ENCODE measurements at places on chromosomes 5 and 9. TPM values are rescaled to one million over a fixed set of nuclear protein-coding genes. Genes with fewer than 3 reads are reported as not detected.

The HAPLN1 gene
- total RNA-seq, result not detected

The SPAG8 gene
- total RNA-seq, result 5.4 TPM

DNA sequence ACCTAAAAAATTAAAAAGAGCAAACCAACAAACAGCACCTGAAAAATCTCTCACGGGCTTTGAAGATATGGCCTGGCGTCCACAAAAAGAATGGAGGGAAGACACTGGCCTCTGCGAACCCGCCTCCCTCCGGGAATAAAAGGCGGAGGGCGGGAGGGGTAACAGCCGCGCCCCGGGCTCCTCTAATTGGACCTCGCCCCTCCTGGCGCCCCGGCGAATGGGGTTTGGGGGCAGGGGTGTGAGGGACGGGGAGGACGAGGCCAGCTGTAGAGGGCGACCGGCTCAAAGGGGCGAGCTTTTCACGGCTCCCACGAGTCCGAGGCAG is 753 bp downstream of the FANCC start:
- peak overlapping the region; percentile 98 for H3K4me3 ChIP-seq
- H3K27me3 ChIP-seq, result peaks cover 3% of the 10 kb centered on the region
- H3K27ac ChIP-seq, result peak overlapping the region; percentile 84
- no peak for DNase-seq

The OMD gene
- total RNA-seq, result not detected

The PCDHB2 gene
- not detected for total RNA-seq

The CERT1 gene
- total RNA-seq, result 59.9 TPM

- no peak overlapping the region for H3K4me3 ChIP-seq
- H3K27ac ChIP-seq, result no peak overlapping the region
- no peaks in the 10 kb centered on the region for H3K36me3 ChIP-seq
- DNase-seq, result no peak
- H3K4me1 ChIP-seq, result no peaks in the 10 kb centered on the region
Measured at GRCh38 chr5:92242170-92242569, 859.1 kb upstream of the ARRDC3 start.

- H3K27me3 ChIP-seq, result peaks cover 5% of the 10 kb centered on the region
- DNase-seq, result no peak
- no peak overlapping the region for H3K4me3 ChIP-seq
- no peak overlapping the region for H3K27ac ChIP-seq
- H3K4me1 ChIP-seq, result no peaks in the 10 kb centered on the region
Measured at GRCh38 chr5:58117542-58117941, 342.3 kb downstream of the PLK2 start.

DNA sequence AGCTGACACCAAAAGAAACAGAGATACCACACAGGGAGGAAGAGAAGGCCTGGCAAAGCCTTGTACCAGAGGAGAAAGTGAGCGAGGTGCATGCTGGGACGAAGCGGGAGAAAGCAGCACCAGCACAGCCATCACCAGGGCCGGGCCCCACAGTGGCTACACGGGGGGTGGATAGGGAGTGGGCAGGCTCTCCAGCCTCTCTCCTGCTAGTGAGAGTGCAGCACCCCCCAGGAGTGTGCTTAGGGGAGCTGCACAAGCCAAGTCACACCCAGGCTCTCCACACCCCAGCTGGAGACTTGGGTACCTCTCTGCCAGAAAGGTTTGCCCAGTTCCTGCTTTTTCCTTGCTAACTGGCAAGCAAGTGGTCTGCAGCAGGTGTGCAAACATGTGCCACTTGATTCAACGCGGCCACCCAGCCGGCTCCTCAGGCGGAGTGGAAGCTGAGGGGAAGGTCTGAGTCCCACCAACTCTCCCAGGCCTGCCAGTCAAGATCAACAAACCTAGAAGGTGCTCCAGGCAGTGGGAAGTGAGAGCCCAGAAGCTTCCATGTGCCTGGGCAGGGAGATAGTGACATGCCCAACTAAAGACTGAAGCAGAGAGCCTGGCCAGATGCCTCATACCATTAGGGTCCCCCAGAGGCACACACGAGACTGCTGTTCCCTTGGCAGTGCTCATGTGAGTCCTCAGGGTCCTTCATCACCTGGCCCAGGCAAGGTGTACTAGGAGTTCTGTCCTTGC is 39.9 kb downstream of the BICD2 start:
- H3K4me3 ChIP-seq, result no peak overlapping the region
- H3K4me1 ChIP-seq, result peaks cover 93% of the 10 kb centered on the region
- H3K36me3 ChIP-seq, result peaks cover 72% of the 10 kb centered on the region
- H3K27me3 ChIP-seq, result no peaks in the 10 kb centered on the region
- no peak for DNase-seq

- no peaks in the 10 kb centered on the region for H3K36me3 ChIP-seq
- H3K4me1 ChIP-seq, result no peaks in the 10 kb centered on the region
- no peak overlapping the region for H3K4me3 ChIP-seq
- no peak overlapping the region for H3K27ac ChIP-seq
- H3K27me3 ChIP-seq, result no peaks in the 10 kb centered on the region
Measured at GRCh38 chr5:168086104-168086610, 205.3 kb upstream of the WWC1 start.

GRCh38 chr5:1435369-1435768 is 9.9 kb downstream of the SLC6A3 start:
- H3K27ac ChIP-seq, result no peak overlapping the region
- no peak overlapping the region for H3K4me3 ChIP-seq
- DNase-seq, result no peak

The SMIM27 gene
- 20.9 TPM for total RNA-seq

DNA sequence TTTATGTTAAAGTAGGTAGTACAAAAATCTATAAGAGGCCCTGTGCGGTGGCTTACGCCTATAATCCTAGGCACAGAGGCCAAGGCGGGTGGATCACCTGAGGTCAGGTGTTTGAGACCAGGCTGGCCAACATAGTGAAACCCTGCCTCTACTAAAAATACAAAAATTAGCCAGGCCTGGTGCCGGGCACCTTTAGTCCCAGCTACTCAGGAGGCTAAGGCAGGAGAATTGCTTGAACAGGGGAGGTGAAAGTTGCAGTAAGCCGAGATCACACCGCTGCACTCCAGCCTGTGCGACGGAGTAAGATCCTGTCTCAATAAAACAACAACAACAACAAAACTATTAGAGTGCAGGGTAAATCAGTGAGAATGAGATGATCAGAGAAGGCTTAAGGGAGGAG is 634.5 kb downstream of the NR2F1-AS1 start:
- no peak overlapping the region for H3K4me3 ChIP-seq
- no peak overlapping the region for H3K27ac ChIP-seq
- H3K27me3 ChIP-seq, result no peaks in the 10 kb centered on the region
- no peak for DNase-seq

The PCDHGA12 gene
- total RNA-seq, result 2.8 TPM

DNA sequence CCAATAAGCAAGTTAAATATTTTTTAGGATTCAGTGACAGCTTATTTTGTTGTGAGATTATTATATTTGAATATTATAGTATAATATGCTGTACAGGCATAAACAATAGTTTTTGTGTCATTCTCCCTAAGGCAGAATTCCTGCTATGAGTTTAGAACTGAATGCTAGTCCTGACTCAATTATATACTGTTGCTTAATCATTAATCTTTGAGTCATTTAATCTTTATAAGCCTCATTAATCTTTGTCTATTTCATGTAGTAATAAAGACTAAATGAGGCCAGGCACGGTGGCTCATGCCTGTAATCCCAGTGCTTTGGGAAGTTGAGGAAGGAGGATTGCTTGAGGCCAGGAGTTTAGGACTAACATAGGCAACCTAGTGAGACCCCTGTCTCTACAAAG is 3.6 kb upstream of the DCP2 start:
- no peak overlapping the region for H3K27ac ChIP-seq
- no peaks in the 10 kb centered on the region for H3K36me3 ChIP-seq
- no peaks in the 10 kb centered on the region for H3K27me3 ChIP-seq
- peaks cover 16% of the 10 kb centered on the region for H3K4me1 ChIP-seq

GRCh38 chr5:14675865-14676300 is 11.4 kb downstream of the OTULIN start:
- H3K4me3 ChIP-seq, result peak overlapping the region; percentile 7
- H3K36me3 ChIP-seq, result peaks cover 29% of the 10 kb centered on the region
- peaks cover 72% of the 10 kb centered on the region for H3K4me1 ChIP-seq
- DNase-seq, result peak; percentile 76
- no peaks in the 10 kb centered on the region for H3K27me3 ChIP-seq

DNA sequence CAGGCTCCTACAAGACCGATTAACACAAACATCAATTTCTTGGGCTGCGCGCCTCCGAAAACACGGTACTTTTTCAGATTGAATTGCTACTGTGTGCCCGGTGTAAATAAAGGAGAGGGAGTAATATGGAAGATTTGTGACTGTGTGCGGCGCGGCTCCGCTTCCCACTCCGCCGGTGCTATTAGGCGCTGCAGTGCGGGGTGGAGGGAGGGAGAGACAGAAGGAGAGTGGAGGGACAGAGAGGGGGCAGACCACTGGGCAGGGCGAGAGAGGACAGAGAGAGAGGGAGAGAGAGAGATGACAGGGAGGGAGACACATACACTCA is 24.7 kb upstream of the RNU6ATAC start:
- DNase-seq, result no peak
- H3K36me3 ChIP-seq, result no peaks in the 10 kb centered on the region
- no peak overlapping the region for H3K27ac ChIP-seq
- no peaks in the 10 kb centered on the region for H3K27me3 ChIP-seq

DNA sequence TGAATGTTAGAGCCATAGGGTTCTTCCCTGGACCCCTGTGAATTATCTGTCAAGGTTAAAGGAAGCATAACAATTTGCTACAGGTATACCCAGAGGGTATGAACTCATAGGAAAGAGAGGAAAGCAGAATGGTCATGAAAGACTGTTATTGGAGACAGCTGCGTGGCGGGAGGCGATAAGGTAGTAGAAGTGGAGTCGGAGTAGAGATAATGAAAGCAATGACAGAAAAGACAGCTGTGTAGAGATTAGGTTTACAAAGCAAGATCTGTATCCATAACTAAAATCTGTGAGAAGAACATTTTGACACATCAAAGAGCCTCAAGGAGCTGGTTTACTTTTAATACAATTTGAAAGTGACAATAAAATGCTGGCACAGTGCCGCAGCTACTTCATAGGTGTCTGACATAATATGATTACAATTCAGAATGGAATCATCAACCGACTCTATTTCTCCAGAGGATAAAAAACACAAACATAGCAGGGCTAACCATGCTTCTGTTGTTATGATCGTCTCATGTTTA is 603.9 kb downstream of the CDH12 start:
- no peak overlapping the region for H3K27ac ChIP-seq
- H3K36me3 ChIP-seq, result no peaks in the 10 kb centered on the region
- DNase-seq, result no peak
- H3K4me3 ChIP-seq, result no peak overlapping the region

DNA sequence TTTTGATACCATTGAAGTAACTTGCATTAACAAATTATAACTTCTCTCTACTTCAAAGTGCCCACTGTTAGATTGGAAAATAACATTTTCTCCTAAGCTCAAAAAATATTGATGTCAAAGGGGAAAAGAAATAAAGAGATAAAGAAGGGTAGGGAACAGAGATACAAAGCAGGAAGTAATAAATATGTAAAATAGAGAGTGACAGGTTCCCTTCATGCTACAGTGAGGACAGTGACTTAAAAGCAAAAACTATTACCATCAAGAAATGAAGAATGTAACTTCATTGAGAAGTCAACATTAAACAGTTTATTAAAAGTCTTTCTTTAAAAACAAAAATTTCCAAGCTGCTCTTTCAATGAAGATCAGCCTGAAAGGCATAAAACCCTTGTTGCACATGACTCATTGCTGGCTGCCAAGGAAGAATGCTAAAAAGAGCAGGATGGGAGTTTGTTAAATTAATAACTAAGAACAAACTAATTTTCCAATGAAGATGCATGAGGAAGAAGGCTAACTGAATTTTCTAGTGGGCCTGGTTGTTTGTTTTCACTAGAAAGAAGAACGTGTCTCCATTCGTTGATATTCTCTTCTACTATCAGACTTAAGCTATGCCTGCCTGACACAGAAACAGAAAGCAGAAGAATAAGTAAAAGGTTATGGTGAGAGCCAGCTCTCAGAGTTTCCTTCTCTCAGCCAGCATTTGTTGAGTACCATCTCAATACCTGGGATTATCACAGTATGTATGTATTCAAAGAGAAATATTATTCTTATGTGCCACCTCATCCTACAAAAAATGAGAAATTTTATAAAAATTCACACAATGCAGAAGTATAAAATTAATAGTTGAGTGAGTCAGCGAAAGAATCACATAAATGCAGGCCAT is 197.8 kb upstream of the NREP start:
- peaks cover 21% of the 10 kb centered on the region for H3K4me1 ChIP-seq
- no peak overlapping the region for H3K27ac ChIP-seq
- peak overlapping the region; percentile 53 for H3K4me3 ChIP-seq
- no peaks in the 10 kb centered on the region for H3K27me3 ChIP-seq
- no peaks in the 10 kb centered on the region for H3K36me3 ChIP-seq

GRCh38 chr5:143824851-143825720 is 13.1 kb downstream of the HMHB1 start:
- H3K27ac ChIP-seq, result no peak overlapping the region
- H3K4me3 ChIP-seq, result no peak overlapping the region
- peaks cover 5% of the 10 kb centered on the region for H3K4me1 ChIP-seq
- H3K36me3 ChIP-seq, result no peaks in the 10 kb centered on the region

GRCh38 chr5:115072266-115073064 is 97.2 kb downstream of the TRIM36 start:
- H3K4me1 ChIP-seq, result peaks cover 6% of the 10 kb centered on the region
- DNase-seq, result peak; percentile 11
- no peak overlapping the region for H3K27ac ChIP-seq
- H3K4me3 ChIP-seq, result no peak overlapping the region
- H3K27me3 ChIP-seq, result no peaks in the 10 kb centered on the region

DNA sequence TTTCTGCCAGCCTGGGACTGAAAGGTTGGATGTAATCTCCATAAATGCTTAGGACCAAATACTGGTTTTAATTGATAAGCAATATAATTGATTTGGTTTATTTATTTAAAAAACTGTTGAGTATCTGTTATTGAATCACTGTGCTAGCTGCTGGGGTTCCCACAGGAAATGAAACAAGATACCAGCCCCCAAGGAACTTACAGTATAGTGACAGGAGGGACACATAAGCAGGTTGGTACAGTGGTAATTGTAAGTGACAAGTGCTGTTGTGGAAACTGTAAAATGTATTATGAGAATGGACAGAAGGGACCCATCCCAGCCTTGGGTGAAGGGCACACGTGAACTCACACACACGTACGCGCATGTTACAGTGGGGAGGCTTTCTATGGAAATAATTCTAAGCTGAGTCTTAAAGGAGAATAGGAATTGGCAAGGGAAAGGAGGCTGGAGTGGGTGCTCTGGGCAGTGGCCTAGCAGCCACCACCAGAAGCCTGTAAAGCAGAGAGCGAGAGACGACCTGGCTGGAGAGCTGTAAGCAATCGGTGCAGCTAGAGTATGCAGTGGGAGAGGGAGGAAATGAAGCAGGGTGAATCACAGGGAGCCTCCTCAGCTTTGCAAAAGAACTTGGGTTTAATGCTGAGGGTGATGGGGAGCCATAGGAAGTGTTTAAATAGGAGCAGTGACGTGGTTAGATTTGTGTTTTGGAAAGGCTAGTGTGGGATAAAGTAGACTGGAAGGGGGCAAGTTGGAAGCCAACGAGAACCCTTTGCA is 39.3 kb downstream of the GLRA1 start:
- no peaks in the 10 kb centered on the region for H3K4me1 ChIP-seq
- no peak overlapping the region for H3K4me3 ChIP-seq
- H3K36me3 ChIP-seq, result no peaks in the 10 kb centered on the region
- no peak overlapping the region for H3K27ac ChIP-seq
- no peaks in the 10 kb centered on the region for H3K27me3 ChIP-seq
- DNase-seq, result no peak

GRCh38 chr5:119355244-119355638 is 578 bp upstream of the TNFAIP8 start:
- H3K27me3 ChIP-seq, result no peaks in the 10 kb centered on the region
- H3K36me3 ChIP-seq, result peaks cover 14% of the 10 kb centered on the region
- peaks cover 73% of the 10 kb centered on the region for H3K4me1 ChIP-seq
- H3K27ac ChIP-seq, result peak overlapping the region; percentile 91

The RGP1 gene
- 44.3 TPM for total RNA-seq

All from B cell (primary cell).